Ovary (tissue), 10 donors: ENCODE measurements at places on chromosomes 1 and 21.

DNA sequence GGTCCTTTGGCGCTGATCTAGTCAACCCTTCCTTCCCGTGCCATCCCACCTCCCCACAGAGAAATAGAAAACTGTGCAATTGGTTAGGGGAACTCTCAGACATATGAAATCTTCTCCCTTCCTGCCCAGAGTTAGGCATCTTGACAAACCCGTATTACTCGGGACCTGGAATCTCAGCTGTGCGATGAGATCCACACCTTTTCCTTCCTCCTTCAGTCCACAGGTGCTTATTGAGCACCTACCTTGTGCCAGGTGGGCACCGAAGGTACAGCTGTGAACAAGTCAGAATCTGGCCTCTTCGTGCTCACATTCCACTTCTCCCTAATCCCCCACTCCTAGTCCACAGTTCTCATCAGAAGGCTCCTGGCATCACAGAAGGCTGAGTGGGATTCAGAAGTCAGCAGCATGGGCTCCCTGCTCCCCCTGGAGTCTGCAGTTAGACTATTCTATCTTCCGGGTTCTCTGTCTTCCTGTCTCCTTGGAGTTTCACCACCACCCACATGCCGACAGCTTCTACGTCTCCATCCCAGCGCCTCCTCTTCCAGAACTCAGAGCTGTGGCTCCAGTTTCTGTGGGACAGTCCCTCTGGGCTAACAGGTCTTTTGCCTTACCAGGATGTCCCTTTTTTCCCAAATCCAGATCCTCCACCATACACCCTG, 23.0 kb downstream of the KNCN start:
- no peaks in the 10 kb centered on the region for H3K36me3 ChIP-seq
- DNase-seq: no peak
- H3K4me3 ChIP-seq: no peak overlapping the region
- no peaks in the 10 kb centered on the region for H3K27me3 ChIP-seq
- H3K27ac ChIP-seq: no peak overlapping the region

- H3K27ac ChIP-seq: no peak overlapping the region
- no peaks in the 10 kb centered on the region for H3K27me3 ChIP-seq
- no peak for DNase-seq
- no peaks in the 10 kb centered on the region for H3K36me3 ChIP-seq
- peaks cover 10% of the 10 kb centered on the region for H3K4me1 ChIP-seq
Observed at GRCh38 chr1:52531249-52531872, 21.5 kb downstream of the TUT4 start.

GRCh38 chr1:46448109-46448911, 41.3 kb upstream of the DMBX1 start:
- no peak overlapping the region for H3K4me3 ChIP-seq
- DNase-seq: no peak
- H3K36me3 ChIP-seq: no peaks in the 10 kb centered on the region
- no peak overlapping the region for H3K27ac ChIP-seq
- H3K27me3 ChIP-seq: no peaks in the 10 kb centered on the region

- no peak overlapping the region for H3K4me3 ChIP-seq
- no peaks in the 10 kb centered on the region for H3K27me3 ChIP-seq
- DNase-seq: no peak
- H3K27ac ChIP-seq: no peak overlapping the region
- H3K4me1 ChIP-seq: no peaks in the 10 kb centered on the region
Observed at GRCh38 chr1:224177356-224177999, 5.6 kb upstream of the DEGS1 start.

DNA sequence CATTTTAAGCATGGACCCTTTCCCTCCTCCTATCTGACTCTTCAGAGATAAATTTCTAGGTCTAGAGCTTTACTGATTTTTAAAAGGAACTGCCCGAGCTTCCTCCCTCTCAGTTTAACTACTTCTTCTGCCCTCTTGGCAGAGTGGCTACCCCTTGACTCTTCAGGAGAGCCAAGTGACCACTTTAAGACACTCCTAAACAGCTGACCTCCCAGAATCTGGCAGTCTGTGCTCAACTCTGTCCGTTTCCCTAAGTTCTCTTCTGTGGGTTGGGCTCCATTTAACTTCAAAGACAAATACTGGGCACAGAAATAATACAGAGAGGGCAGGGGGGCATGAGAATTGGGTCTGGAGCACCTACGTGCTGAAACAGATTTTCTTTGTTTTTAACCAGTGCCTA, 196.3 kb upstream of the FOXD3 start:
- DNase-seq: no peak
- H3K36me3 ChIP-seq: no peaks in the 10 kb centered on the region
- H3K4me3 ChIP-seq: no peak overlapping the region
- H3K4me1 ChIP-seq: no peaks in the 10 kb centered on the region
- H3K27ac ChIP-seq: no peak overlapping the region

- no peak overlapping the region for H3K4me3 ChIP-seq
- peak; percentile 64 for DNase-seq
- H3K27me3 ChIP-seq: no peaks in the 10 kb centered on the region
Observed at GRCh38 chr21:44297525-44298290, 2.1 kb upstream of the PFKL start.

DNA sequence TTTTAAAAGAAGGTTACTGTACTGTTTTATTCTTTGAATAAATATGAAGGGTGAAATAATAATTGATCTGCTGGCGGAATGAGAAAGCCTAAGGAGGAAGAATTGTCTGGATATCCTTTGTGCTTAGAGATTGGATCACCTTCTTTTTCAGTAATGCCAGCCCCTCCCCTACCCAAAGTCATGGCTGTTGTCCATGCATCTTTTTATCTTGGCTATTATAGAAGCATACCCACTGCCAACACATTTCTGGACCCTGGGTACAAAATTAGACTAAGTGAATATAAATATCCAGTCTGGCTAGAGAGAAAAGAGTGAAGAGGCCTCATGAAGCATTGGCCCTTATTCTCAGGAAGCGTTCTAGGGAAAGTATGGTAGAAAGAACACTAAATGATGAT, 28.1 kb downstream of the AK4 start:
- H3K27me3 ChIP-seq: no peaks in the 10 kb centered on the region
- no peak overlapping the region for H3K27ac ChIP-seq
- H3K36me3 ChIP-seq: no peaks in the 10 kb centered on the region
- no peak overlapping the region for H3K4me3 ChIP-seq

- no peaks in the 10 kb centered on the region for H3K27me3 ChIP-seq
- no peak for DNase-seq
- H3K4me1 ChIP-seq: no peaks in the 10 kb centered on the region
- H3K27ac ChIP-seq: no peak overlapping the region
- no peaks in the 10 kb centered on the region for H3K36me3 ChIP-seq
Observed at GRCh38 chr1:228396770-228397662, 9.6 kb downstream of the TRIM11 start.

- DNase-seq: no peak
- H3K36me3 ChIP-seq: no peaks in the 10 kb centered on the region
- no peaks in the 10 kb centered on the region for H3K27me3 ChIP-seq
Observed at GRCh38 chr1:217079584-217079983, 356.4 kb upstream of the ESRRG start.

GRCh38 chr1:51920130-51920529, 41.6 kb upstream of the NRDC start:
- no peak overlapping the region for H3K4me3 ChIP-seq
- no peaks in the 10 kb centered on the region for H3K4me1 ChIP-seq
- no peaks in the 10 kb centered on the region for H3K27me3 ChIP-seq
- DNase-seq: no peak

DNA sequence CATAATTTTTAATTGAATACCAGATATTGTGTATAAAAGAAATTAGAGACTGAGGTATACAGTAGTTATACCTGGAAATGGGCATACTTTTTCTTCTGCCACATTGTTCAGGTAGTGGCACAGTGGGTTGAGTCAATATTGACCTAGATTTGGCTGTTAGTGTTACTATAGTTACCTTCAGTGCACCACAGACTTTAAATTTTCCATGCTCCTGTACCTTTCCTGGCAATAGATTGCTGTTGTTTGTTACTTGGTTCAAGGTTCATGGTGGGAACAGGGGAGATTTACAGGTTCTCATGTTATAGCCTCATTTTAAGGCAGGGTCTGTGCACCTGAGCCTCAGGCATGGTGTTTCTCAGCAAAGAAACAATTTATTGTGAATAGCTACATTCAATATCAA, 218.7 kb downstream of the LBR start:
- no peak overlapping the region for H3K27ac ChIP-seq
- no peaks in the 10 kb centered on the region for H3K36me3 ChIP-seq
- no peak overlapping the region for H3K4me3 ChIP-seq
- no peak for DNase-seq
- no peaks in the 10 kb centered on the region for H3K4me1 ChIP-seq

GRCh38 chr1:23634518-23634839, 57.1 kb upstream of the RPL11 start:
- H3K36me3 ChIP-seq: no peaks in the 10 kb centered on the region
- no peaks in the 10 kb centered on the region for H3K27me3 ChIP-seq
- no peak overlapping the region for H3K27ac ChIP-seq
- DNase-seq: no peak
- H3K4me1 ChIP-seq: peaks cover 6% of the 10 kb centered on the region

DNA sequence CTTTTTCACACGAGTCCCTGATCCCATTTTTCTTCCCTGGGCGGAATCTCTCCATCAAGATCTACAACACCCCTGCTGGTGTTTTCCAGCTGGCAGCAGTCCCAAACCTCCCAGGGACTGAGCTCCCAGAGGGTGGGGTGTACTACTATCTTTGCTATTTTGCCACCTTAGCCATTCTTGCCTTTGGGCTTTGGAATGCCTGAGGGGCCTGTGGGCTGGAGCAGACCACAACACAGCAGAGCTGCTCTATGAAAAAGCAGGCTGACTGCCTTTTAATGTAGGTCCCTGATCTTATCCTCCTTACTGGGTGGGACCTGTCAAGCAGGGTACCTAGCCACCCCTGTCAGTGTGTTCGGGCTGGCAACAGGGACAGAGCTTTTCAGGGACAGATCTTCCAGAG, 91.9 kb downstream of the KCNT2 start:
- H3K4me1 ChIP-seq: peaks cover 5% of the 10 kb centered on the region
- H3K36me3 ChIP-seq: no peaks in the 10 kb centered on the region
- no peak overlapping the region for H3K27ac ChIP-seq
- DNase-seq: no peak
- no peak overlapping the region for H3K4me3 ChIP-seq

DNA sequence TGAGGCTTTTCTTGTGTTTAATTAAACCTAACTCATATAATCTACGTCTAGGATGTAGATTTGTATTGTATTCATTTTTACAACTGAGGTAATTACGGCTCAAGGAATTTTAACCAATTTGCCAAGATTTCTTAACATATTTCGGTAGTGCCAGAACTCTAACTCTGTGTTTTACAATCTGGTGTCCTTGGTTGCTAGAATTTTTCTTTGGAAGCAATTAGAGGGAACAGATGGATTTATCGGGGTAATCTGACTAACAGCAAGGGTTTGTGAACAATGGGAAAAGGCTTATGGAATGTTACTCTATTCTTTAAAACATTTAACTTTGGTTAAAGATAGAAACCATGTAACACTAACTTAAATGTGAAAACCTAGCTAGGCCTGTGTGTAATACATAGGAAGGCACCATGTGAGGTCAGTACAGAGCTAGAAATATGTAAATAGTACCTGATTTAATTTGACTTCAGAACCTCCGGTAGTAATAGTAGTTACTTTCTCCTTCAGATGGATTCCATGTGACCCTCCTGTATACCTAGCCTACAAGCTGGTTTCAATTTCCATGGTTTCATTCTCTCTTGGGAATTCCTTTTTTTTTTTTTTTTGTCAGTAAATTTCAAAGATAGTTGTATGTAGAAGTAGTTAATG, 1.2 kb downstream of the MTF2 start:
- H3K27me3 ChIP-seq: no peaks in the 10 kb centered on the region
- no peaks in the 10 kb centered on the region for H3K36me3 ChIP-seq
- H3K4me3 ChIP-seq: peak overlapping the region; percentile 81
- DNase-seq: no peak
- H3K27ac ChIP-seq: no peak overlapping the region

- no peak overlapping the region for H3K27ac ChIP-seq
- no peak overlapping the region for H3K4me3 ChIP-seq
- peaks cover 13% of the 10 kb centered on the region for H3K4me1 ChIP-seq
- DNase-seq: no peak
Observed at GRCh38 chr1:145922266-145922665, 3.7 kb upstream of the PEX11B start.

- no peak for DNase-seq
- H3K27me3 ChIP-seq: no peaks in the 10 kb centered on the region
- H3K4me1 ChIP-seq: no peaks in the 10 kb centered on the region
- no peak overlapping the region for H3K4me3 ChIP-seq
- H3K27ac ChIP-seq: no peak overlapping the region
Observed at GRCh38 chr21:44443891-44444285, 11.4 kb upstream of the LRRC3 start.

DNA sequence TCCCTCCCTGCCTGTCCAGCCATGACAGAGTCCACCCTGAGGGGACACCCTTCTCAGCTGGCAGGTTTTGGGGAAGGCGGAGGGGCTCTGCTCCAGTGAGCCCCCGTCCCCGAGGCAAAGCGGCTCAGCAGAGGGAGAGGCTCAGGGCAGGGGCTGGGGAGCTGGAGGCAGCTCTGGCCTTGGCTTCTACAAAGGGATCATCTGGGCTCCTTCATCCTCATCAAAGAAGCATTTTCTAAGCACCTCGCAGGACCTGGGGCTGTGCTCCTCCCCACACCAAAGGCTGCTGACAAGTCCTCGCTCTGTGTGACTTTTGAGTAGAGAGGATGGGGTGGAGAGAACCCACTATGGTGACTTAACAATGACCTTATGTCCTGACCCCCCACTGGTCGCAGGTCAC, 21.0 kb upstream of the CLSTN1 start:
- peaks cover 2% of the 10 kb centered on the region for H3K4me1 ChIP-seq
- H3K4me3 ChIP-seq: no peak overlapping the region
- no peak for DNase-seq
